Transverse colon (tissue), 4 donors: ENCODE measurements at places on chromosomes 7 and 10.

- no peak for DNase-seq
Observed at GRCh38 chr7:23530405-23530804, 1.4 kb downstream of the TRA2A start.

GRCh38 chr7:40135317-40135610 is 459 bp downstream of the SUGCT start:
- no peak for DNase-seq

DNA sequence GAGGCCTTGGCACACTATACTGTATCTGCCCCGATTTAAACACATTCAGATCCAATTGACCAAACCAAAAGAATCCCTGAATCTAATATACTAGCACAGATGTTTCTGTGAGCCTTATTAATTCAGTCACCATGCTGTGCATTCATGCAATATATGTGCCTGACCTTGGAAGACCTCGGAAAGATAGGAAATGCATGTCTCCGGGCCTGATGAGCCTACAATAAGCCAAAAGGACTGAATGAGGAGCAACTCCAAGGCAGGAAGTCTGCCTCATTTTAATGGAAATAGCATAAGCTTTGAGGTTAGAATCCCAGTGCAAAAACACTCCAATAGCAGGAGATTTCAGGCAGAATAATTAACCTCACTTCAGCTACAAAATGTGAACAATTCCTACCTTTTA is 316.7 kb downstream of the LRRTM3 start:
- no peak for DNase-seq

GRCh38 chr7:148763622-148764021 is 64.9 kb downstream of the CUL1 start:
- DNase-seq: no peak

GRCh38 chr10:101525848-101526247 is 62.2 kb downstream of the POLL start:
- DNase-seq: no peak

DNA sequence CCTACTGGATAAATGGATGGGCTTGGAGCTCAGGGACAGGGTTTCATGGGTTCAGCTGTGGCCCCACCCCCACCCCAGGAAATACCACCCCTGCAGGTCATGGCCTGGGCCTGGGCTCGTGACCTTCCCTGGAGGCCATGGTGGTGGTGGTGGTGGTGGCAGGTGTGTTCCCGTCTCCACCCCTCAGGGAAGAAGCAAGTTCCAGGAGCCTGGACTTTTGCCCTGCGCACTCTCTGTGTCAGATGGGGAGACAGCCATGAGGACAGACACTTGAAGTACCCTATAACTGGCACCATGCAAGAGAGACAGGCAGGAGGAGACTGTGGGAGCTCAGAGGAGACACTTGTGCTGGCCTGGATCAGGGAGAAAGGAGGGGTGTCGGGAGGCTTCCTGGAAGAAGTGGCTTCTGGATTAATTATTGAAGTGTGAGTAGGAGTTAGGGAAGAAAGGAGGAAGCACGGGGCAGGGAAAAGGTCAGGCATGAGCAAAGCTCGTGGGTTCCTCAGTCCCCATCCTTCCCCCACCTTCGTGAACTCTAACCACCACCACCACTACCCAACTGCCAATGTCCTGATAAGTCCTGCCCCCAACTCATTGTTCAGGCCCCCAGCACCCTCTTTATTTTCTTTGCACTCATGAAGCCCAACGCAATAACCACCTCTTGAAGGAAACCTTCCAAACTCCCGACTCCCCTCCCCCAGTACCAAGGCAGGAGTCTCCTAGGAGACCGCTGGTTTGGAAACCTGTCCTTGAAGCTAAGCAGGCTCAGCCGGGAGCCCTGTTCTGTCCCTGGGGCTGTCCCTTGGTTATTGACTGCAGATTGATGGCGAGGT is 8.9 kb downstream of the SH2B2 start:
- no peak for DNase-seq

GRCh38 chr7:152330827-152331226 is 105.0 kb downstream of the KMT2C start:
- no peak for DNase-seq

DNA sequence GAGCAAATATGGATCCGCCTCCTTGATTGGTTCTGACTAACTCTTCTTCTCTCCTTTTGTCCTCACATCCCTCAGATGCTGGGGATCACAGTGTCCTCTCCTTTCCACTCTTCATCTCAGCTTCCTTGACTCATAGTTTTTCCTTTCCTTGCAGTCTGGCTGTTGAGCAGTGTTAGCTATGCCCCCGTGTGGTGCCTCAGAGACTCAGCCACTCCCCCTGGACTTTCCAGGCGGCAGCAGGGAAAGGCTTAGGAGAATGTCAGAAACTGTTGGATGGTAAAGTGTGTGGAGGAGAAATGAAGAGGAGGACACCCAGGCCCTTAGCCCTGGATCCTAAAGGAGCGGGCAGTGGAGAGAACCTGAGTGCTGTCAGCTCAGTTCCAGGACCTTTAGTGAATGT is 267.5 kb downstream of the CELF2 start:
- no peak for DNase-seq

GRCh38 chr10:110436554-110437350 is 61.0 kb upstream of the DUSP5 start:
- no peak for DNase-seq

DNA sequence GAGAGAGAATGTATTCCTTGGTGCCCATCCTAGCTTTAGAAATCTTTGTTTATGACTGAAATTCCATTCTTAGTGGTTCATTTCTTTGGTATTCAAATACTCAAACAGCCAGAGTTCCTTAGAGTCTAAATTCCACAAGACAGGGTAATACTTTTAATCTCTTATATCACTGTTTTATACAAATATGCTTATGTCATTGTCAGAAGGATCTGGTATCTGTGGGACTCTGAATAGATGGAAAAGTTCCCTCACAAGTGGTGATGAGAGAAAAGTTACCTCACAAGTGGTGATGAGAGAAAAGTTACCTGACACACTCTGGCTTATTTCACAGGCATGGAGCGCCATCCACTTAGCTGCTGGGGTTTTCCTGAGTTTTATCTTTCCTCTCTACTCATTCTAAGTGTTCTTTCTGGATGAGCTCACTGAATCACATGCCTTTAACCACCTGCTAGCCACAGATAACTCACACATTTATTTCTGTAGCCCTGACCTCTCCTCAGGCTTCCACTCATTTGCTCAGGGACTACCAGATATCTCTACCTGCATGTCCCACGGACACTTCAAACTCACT is 784.0 kb downstream of the SUGCT start:
- no peak for DNase-seq

DNA sequence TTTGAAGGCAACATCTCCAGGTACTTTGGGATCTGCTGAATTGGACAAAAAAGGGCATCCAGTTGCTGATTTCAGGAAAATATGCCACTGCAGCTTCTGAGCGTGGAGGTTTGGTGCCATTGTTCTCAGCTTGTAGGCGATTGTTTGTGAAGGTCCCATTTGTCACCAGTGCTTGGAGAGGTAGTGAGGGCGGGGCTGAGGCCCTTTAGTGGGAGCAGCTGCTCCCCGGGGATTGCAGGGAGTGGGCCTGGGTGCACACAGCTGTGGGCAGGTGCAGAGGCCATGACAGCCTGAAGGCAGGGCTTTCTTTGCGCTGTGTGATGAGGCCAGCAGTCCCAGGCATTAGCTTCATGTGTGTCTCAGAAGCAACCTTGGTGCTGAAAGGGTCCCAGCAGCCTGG is 3.9 kb downstream of the FAM20C start:
- DNase-seq: no peak

DNA sequence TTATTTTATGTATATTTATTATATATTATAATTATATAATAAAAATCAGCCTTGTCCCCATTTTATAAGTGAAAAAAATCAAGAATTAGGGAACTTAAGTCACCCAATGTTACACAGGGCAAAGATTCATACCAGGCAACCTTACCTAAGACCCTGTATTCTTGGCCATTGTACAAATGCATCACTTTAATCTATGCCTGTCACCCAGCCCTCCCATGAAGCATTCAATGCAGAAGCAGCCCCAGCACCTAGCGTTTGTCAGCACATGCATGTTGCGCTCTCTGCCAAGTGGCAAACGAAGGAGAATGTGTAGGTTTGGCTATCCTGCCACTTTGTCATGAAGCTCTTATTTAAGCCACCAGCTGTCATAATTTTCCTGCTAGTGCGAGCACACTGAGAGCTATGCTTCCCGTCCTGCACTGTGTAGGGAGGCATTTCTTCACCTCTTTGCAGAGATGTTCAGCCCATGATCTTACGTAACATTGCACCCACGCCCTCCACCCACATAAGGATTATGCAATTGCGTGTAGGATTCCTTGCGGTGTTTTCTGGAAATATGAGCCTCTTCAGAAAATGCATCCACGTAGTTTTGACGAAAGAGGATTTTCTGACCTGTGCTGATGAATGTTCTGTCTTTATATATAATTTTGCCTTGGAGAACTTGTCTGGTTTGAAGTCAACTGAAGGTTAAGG is 7.7 kb upstream of the COBL start:
- no peak for DNase-seq

- no peak for DNase-seq
Observed at GRCh38 chr10:63467841-63468240, 2.1 kb upstream of the JMJD1C start.

DNA sequence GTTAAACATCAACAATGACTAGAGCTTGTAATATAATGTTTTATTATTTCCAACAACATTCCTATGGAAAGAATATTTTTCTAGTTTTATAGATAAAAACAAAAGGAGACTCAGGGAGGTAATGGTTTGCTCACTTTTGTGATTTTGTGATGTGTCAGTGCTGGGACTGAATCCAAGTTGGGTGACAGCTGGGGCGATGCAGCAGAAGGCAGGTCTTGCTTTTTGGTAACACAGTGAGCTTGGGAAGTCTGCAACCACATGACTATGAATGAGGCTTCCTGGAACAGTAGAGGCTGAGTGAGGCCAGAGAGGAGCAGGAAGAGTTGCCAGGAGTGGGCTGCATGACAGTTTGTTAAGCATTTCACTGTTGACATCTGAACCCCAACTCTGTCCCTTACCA is 4.9 kb upstream of the YKT6 start:
- DNase-seq: no peak

DNA sequence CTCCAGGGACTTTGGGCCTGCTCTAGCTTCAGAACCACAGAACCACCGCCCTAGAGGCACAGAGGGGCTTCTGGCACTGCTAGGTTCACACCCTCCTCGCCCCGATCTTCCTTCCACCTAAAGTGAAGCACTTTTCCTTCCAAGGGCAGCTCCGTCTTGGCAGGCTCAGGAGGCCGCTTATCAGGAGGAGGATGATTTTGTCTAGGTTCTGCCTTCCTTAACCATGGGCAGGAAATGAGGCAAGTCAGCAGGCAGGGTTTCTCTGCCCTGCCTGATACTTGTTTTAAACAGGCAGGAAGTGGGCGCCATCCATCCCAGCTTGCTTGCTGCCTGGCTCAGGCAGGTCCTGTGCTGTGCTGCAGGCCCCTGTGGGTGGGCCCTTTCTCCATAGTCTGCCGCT is 8.3 kb upstream of the ATP6V0E2 start:
- peak; percentile 40 for DNase-seq

DNA sequence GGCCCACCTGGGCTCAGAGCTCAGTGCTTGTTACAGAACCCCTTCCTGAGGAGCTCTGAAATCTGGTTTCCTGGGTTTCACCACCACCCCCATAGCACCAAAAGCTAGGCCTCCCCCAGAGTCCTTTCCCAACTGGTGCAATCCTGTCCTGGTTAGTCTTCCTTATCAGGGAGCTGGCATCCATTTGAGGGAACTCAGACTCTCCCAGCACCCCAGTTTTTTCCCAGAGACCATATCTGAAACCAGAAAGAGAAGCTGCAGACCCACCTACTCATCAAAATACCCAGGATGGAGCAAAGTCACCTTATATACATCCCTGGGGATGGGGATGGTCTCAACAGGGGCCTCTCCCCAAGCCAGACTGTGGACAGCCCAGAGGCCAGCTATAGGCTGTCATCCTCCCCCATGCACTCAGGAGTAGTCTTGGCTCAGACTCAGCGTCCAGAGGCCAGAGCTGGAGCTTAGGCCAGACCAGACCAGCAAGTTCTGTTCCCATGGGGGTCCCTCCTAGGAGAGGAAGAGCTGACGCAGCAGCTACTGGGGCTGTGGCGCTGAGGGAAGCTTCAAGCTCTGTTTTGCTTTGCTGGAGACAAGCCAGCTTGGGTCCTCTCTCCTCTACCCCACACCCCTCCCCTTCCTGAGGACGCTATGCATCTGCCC is 3.0 kb downstream of the TBATA start:
- DNase-seq: no peak

DNA sequence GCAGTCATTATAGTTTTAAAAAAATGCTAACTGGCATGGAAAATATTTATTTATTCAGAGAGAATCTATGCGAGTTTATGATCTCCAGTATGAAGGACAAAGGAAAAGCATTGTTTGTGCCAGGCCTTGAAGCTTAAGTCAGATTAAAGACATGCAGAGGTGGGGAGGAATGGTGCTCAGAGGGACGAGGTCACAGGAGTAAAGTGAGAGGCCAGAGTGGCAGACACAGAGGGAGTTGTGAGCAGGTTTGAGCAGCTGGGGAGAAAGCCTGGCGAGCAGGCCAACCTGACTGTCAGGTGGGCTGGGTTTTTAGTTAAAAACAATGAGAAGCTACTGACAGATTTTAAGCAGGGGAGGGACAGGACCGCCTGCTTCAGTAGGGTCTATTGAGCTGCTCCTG is 6.8 kb upstream of the CCNY start:
- no peak for DNase-seq
